ENCODE measurements at places on chromosomes 6 and 20.

DNA sequence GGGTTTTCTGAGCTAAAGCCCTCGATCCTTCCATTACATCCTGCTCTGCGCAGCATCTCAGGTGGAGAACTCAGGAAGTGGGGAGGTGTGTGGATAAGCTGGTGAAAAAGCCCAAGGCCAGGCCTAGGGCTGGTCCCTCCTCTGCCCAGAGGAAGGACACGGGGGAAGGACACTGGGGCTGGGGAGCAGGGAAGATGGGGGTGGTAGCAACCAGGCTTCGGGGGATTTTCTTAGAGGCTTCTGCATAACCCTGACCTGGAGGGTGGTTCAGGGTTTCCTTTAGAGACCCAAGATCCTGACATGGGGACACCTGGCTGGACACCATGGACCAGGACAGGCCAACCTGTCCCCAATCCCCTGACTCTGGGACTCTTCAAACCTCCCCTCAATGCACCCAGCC is 37.9 kb downstream of the SUN5 start:
- DNase-seq, result no peak

DNA sequence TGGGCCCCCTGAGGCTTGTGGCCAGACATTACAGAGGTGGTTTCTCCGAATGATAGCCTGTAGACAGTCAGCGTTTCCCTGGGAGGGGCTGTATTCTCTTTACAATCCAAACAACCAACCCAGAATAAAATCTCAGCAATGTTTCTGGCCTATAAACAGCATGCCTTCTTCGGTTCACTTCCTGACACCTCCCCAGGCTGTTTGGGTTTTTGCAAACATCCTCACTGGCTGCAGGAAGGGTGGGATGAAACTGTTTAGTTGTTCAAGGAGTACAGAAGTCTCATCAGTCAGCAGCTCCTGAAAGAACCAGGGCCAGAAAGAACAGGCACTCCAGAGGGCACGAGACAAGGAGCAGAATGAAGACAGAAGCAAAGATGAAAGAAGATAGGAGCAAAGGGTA is 350.0 kb downstream of the QKI start:
- no peak for DNase-seq

DNA sequence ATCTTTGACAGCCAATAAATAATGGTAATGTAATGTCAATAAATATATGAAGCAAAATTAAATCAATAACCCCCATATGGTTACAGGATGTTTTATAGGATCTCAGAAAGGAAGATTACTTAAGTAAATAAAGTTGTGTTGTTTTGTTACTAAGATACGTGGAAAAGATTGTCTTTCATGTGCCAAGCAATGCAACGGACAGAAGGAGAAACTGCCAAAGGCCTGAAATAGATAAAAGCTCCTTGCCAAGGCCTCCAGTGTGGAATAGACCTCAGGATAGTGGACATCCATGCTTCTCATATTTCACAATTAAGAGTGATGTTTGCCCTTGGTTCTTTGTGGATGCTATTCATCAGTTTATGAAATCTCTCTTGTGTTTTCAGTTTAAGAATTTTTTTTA is 16.4 kb upstream of the FNDC1 start:
- DNase-seq, result no peak

DNA sequence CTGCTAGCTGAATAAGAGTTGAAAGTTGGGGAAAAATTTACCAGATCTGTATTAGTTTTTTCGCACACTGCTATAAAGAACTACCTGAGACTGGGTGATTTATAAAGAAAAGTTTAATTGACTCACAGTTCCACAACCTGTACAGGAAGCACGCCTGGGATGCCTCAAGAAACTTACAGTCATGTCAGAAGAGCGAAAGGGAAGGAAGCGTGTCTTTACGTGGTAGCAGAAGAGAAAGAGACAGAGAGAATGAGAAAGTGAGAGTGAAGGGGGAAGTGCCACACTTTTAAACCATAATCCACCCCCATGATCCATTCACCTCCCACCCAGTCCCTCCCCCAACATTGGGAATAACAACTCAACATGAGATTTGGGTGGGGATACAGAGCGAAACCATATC is 79.6 kb downstream of the KHDC1L start:
- no peak for DNase-seq

DNA sequence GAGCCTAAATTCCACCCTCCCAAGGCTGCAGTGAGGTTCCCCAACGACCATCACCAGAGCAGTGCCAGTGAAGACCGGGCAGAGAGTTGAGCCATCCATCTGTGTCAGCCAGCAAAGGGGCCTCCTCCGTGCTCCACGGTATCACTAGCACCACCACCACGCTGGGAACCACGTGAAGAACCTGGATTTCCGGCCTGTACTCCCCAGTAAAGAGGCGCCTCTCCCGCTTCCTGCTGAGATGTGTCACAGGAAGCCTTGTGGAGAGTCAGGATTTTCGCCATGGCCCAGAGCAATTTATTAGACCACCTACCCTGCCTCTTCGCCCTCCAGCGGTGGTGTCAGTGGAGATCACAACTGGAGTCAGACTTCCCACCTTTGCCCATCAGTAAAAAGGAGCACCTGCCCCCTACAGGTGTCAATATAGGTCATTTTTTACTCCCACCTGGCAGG is 28.8 kb downstream of the CPXM1 start:
- no peak for DNase-seq

GRCh38 chr20:5172903-5173463 is 46.2 kb downstream of the CDS2 start:
- DNase-seq, result no peak

GRCh38 chr20:43949741-43950618 is 35.3 kb downstream of the TOX2 start:
- peak; percentile 51 for DNase-seq

DNA sequence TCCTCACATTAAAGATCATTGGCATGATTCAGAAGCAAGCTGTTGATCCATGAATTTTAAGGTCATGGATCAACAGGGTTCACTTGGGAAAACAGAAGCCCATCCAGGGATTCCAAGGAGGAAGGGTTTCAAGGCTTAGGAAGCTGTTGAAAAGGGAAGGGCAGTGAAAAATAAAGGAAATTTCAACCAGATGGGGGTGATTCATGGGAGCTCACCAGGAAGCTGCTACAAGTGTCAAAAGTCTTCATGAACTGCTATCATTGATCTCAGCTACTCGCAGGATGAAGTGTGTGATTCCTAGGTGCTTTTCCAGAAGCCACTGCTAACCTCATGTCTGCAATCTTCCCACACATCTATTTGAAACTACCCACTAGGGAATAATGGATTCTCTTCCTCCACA is 26.2 kb downstream of the ADTRP start:
- no peak for DNase-seq

DNA sequence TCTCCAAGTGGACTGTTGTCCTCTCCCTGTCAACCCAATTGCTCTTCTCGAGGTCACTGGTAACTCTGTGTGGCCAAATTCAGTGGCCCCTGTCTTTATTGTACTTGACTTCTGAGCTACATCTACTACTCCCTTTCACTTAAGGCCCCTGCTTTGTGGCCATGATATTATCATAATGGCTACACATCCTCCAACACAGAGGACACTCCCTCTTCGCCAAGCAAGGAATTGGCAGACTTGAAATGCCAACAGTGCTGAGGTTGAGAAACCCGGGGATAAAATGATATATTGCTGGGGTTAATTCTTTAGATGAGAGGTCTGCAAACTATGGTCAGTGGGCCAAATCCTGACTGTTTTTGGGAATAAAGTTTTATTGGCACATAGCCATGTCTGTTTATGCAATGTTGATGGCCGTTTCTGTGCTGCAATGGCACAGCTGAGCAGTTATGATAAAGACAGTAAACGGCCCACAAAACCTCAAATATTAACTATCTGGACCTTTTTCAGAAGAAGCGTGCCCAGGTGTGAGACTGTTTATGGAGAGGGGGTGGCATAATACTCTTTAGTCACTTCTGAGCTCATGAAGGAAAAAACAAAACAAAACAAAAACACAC is 12.0 kb upstream of the MRPS10 start:
- no peak for DNase-seq

GRCh38 chr6:1770968-1771723 is 161.4 kb downstream of the FOXC1 start:
- DNase-seq, result no peak

GRCh38 chr6:94269256-94269655 is 849.9 kb upstream of the EPHA7 start:
- no peak for DNase-seq

- no peak for DNase-seq
Observed at GRCh38 chr20:38034108-38034649, 633 bp downstream of the RPRD1B start.

DNA sequence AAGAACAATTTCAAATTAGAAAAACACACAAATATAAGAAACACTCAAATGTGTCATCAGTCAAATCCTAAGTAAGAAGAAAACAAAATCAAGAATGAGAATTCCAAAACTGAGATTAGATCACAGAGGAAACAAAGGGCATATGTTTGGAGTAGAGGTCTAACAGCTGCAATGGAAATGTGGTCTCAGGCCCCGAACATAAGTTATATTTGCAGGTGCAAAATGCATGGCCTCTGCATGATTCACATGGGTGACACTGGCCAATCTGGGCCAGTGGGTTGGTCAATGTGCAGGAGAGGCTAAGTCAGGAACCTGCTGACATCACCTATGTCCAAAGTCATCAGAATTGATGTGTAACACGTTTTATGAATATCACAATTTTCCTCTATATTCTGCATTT is 108.5 kb upstream of the MAP7 start:
- DNase-seq, result no peak

GRCh38 chr20:48681873-48682426 is 145.8 kb downstream of the PREX1 start:
- no peak for DNase-seq

GRCh38 chr6:3297006-3297405 is 38.3 kb downstream of the PSMG4 start:
- no peak for DNase-seq

DNA sequence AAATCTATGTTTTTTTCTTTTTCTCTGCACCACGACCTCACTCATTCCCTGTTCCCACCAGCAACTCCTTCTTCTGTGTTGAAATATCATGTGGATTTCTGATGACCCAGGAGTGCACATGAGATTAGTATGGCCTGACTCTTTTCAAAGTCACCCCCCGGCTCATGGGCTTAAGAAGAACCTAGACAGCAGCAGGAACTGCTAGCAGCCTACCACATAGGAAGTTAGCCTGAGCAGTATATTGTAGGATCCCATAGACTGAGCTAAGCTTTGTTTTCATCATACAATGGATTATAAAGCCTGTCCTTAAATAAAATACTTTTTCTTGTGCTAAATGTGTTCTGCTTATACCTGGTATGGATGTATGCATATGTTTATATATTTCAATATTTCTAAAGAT is 6.7 kb downstream of the KLHL32 start:
- DNase-seq, result no peak

DNA sequence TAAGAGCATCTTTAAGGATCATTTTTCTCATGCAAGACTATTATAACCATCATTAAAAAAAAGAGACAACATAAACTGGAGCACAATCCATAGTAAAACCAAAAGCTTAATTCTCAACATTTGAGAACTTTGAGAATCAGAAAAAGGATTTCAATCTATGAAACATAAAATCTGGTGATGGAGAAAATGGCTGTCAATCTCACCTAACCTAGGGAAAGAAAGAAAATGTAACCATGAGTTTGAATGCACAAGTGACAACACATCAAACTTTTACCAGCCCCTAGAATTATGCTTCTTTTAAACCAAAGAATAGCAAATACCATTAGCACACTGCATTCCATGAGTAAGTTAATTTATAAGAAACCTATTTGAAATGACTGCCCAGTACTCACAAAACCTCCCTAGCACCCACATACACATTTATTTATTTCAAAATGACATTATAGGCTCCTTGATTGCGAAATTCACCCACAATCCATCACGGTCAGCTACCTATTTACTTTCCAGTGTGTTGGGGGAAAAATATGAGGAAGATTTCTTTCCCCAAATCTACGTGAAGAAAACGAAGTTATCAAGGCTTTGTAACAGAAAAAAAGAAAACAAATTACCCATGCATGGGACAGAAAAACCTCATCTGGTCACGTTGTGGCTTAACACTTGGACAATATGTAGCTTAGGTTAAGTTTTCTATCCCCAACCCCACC is 828 bp downstream of the ASCC3 start:
- DNase-seq, result no peak

GRCh38 chr6:41682497-41683272 is 44.4 kb downstream of the MDFI start:
- no peak for DNase-seq

DNA sequence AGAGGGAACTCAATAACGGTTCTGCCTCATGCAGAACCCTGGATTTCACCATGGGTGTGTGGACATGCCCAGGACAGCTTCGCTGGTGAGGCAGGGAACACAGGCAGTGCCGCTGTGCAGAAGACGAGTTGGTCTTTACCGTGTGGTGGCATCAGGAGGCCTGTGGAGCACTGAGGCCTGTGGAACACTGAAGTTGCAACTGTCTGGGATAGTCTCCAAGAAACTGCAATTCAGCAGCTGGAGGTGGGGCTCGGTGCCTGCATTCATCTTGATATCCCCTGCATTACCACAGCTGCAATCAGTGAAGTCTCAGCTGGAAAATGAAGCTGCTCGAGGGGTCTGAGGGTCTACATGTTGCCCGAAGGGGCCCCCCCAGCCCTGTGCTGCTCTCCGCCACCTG is 202.4 kb upstream of the CDH4 start:
- DNase-seq, result no peak

GRCh38 chr20:4729265-4729664 is 7.6 kb downstream of the PRND start:
- no peak for DNase-seq

GRCh38 chr6:157607317-157608109 is 215.5 kb upstream of the SNX9 start:
- DNase-seq, result no peak

DNA sequence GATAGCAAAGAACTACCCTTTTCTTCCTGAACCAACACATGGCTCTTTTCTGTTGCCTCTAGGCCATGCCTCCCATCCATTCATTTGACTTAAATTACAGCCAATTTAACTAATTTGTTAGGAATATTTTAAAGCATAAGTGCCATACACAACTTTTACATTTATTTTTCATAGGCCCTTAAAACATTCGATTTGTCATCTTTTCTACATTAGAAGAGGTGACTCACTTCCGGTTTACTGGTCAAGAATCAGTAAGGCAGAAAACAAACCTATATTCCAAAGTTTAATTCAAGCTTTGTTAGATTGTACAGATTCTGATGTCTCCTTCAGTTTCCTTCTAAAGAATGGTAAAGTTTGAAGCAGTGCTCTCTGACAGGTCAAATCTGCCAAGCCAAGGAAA is 344.3 kb downstream of the SAMD5 start:
- no peak for DNase-seq

GRCh38 chr20:59640267-59640666 is 35.9 kb downstream of the PHACTR3 start:
- no peak for DNase-seq

DNA sequence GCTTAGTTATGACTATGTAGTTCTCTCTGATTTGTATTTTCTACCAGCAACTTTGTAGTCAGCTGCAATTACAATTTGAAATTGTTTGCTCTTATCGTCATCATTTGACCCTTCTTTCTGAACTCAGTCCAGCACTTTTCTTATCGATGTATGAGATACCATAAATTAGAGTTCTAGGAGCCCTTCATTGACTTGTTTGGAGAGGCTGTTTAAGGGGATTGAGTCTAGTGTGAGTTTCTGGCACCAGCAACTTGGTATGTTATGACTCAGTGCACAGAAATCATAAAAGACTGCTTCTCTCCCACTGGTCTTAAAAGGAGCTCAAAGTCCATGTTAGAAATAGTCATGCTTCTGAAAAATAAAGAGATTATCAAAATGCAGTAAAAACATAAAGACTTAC is 190.3 kb downstream of the TENT5A start:
- no peak for DNase-seq

GRCh38 chr6:72290620-72291019 is 331.2 kb upstream of the KCNQ5 start:
- DNase-seq, result no peak

- DNase-seq, result no peak
Observed at GRCh38 chr20:62129731-62130531, 7.7 kb downstream of the LSM14B start.

All from stimulated activated CD8-positive, alpha-beta memory T cell treated with anti-CD3 and anti-CD28 coated beads, Interleukin-4, amount 100 ng/mL, for 24 hours (primary cell).